ENCODE measurements at places on chromosomes 12 and 14.

GRCh38 chr14:61034416-61035120 is 53.5 kb downstream of the SLC38A6 start:
- DNase-seq: peak; percentile 5

GRCh38 chr14:87830443-87831096 is 162.4 kb downstream of the GALC start:
- DNase-seq: no peak

- DNase-seq: no peak
These were observed 440.8 kb downstream of the NRXN3 start for GRCh38 chr14:78610994-78611393.

DNA sequence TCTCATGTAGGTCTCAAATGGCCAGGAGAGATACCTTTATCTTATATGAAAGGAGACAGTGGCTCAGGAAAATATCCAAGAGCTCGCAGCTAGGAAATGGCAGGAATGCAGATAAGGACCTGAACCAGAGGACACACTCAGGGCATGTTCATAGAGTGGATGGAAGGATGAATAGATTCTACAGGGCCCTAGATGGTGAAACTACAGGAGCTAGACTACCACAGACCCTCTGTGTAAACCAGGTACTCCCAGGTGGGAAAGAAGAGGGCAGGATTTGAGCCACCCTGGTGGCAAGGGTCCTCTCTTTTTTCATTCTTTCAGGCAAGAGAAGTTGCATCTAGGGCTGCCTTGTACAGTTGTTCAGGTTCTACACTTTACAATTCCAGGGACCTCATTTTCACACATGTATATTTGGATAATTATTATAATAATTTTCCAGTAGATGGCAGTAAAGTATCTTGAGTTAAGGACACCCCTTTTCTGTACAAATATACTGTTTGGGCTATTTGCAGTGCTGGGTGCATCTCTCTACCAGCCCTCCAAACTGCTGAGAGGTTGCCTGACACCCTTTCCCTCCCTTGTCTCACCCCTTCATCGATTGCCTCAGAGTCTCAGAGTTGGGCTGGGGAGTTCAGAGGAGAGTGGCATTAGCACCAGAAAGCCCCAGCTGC is 10.5 kb upstream of the ZDHHC22 start:
- DNase-seq: peak; percentile 62

GRCh38 chr12:45909041-45909713 is 81.2 kb downstream of the SCAF11 start:
- no peak for DNase-seq

- DNase-seq: no peak
These were observed 297.7 kb upstream of the CLEC14A start for GRCh38 chr14:38553586-38553985.

DNA sequence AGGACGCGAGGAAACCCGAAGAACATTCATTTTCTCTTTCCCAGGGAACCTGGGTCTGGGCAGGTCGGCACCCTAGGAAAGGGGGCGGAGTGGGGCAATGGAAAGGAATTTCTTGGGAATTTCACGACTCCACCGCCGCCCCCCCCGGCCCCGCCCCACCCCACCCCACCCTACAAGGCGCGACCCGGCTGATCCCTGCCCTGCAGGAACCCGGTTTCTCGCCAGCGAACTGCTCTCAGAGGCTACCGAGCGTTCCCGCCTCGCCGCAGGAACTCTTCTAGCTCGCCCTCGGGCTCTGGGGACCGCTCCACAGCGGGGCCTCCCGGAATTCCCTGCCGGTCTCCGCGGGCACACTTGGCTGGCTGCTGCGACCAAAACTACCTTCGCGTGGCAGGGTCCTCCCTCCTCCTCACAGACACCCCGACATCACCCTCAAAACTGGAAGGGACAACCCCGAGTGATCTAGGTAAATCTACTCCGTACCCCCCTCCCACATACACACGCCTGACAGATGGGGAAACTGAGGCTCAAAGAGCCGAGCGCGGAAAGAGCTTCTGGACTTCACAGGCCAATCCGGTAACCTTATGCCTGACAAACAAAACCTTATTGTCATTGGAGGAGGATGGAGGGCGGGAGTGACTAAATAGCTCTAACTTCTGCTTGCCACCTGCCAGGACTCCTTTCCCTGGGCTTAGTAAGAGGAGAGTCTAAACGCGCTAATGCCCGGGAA is 785 bp upstream of the ACTN1 start:
- DNase-seq: peak; percentile 38

- DNase-seq: no peak
These were observed 170.0 kb upstream of the SLC16A7 start for GRCh38 chr12:59425798-59426197.

- DNase-seq: no peak
These were observed 129.3 kb upstream of the FLRT2 start for GRCh38 chr14:85400678-85401077.

DNA sequence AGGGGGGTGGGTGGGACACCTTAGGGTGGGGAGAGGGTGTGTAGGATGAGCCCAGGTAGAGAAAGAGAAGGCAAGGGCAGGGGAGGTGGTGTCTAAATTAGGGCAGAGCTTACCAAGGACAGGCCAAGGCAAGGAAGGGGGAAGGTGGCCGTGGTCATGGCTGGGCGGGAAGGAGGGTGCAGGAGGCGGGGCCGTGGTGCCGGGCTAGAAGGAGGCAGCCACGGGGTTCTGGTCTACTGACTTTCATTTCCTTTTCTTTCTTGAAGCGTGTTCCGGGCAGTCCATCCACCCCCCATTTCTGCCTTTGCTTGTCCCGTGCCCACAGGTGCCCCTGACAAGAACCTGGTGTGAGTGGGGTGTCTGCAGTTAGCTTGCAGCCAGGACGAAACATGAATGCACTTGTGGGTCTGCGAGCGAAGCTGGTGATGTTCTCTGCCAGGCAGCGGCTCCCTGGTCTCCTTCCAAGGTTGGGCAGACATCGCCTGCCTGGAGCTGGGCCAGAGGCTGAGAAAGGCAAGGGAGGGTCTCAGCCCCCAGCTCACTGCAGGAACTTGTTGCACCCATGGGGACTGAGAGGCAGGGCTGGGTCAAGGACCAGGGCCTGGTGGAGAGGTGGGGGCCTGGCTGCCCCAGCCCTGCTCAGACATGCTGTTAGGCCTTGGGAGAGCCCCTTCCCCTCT is 58.2 kb downstream of the KIF26A start:
- no peak for DNase-seq

DNA sequence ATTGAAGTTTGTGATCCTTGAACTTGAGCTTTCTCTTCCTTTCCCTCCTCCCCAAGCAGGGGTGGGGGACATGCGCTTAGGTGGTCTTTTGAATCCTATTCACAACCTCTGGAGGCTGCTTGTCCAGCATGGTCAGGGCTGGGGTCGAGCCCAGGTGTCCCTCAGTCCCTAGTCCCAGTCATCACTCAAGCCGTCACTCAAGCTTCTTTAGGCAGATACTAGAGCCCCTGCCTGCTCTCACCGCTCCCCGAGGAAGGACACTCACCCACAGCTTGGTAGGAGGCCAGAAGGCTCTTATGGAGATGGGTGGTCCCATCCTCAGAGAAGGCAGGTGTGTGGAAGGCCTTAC is 532 bp upstream of the C1RL start:
- no peak for DNase-seq

GRCh38 chr14:59333668-59334067 is 131.5 kb downstream of the GPR135 start:
- no peak for DNase-seq

GRCh38 chr14:68986926-68987652 is 8.0 kb upstream of the ACTN1 start:
- no peak for DNase-seq

DNA sequence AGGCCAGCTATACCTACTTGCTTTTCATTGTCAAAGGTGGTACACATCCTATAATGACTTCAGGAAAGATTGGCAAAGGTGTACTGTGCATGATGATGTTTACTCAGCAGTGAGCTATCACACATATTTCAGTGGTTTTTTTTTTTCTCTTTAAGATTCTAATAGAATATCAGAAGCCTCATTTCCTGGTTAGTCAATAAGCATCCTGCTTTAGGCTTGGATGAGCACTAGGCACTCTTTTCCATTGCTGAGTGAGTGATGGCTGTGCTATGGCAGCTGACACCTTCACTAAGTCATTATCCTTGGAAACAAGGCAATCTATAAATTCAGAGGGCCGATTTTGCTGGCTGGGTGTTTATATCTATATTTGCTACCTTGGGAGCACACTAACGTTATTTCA is 161.1 kb upstream of the RASSF8 start:
- no peak for DNase-seq

- DNase-seq: no peak
These were observed 339.0 kb downstream of the RMST start for GRCh38 chr12:97801471-97802059.

DNA sequence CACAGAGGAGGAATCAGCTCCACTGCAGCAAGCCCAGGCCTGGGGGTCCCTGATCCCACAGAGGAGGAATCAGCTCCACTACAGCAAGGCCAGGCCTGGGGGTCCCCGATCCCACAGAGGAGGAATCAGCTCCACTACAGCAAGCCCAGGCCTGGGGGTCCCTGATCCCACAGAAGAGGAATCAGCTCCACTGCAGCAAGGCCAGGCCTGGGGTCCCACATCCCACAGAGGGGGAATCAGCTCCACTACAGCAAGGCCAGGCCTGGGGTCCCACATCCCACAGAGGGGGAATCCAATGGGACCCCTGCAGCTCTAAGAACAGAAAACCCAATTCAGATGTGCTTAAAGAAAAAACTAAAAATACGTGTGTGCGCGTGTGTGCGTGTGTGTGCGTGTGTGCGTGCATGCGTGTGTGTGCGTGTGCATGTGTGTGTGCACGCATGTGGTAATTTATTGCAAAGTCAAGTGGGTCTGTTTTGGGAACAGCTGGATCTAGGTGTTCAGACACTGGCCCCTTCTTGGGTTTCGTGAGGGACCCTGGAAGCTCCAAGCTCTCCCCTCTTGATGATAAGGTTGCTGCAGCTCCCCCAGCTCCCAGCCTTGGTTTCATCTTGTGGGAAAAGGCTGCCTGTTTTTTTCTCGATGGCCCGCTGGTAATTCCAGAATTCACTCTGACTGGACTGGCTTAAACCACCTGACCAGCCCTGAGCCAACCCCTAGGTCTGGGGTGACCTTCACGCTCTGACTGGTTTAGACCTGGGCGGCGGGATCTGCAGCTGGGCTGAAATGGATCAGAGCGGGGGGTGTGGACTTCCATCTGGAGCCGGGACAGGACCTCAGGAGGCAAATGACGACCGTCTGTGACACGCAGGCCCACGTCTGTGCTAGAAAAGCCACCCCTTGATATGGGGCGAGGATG is 47.1 kb downstream of the GALNT9 start:
- DNase-seq: no peak

DNA sequence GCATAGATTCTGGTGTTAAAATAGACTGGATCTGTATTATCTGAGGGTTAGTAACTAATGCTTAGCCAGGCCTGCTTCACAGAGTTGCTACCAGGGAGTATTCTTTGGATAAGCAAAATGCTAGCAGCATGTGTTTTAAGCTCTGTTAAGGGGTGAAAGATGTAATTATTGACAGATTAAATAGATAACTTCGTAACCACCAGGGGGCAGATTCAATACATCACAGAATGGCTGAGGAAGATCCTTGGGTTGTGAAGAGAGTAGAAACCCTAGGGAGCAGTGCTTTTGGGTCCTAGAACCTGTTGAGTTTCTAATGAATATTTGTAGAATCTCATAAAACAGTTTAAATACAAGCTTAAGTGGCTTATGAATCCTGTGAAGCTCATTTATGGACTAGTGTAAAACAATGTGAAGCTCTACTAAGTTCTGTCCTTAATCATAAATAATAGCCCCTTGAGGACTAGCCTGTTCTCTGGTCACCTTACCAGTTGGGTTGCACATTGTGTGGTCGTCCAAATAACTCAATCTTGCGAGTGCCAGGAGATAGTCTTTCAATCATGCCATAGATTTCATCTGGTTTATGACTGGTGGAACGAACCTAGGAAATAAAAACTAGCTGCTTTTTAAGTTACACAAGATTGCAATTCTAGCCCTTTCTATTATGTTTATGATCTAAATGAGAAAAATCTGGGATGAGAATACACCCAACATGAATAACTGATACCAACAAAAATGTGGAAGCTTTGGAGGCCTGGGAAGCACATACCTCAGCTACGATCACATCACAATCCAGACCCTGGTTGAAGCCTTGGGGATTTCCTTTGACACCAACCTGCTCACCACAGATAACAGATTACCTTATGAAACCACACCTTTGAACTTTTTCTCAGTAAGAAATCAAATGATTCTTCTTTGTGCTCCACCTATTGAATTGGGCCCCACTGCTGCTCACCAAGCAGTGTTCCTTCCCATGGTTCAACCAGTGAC is 12.3 kb downstream of the METTL3 start:
- peak; percentile 32 for DNase-seq

- DNase-seq: no peak
These were observed 41.5 kb downstream of the KIF21A start for GRCh38 chr12:39401459-39401858.

DNA sequence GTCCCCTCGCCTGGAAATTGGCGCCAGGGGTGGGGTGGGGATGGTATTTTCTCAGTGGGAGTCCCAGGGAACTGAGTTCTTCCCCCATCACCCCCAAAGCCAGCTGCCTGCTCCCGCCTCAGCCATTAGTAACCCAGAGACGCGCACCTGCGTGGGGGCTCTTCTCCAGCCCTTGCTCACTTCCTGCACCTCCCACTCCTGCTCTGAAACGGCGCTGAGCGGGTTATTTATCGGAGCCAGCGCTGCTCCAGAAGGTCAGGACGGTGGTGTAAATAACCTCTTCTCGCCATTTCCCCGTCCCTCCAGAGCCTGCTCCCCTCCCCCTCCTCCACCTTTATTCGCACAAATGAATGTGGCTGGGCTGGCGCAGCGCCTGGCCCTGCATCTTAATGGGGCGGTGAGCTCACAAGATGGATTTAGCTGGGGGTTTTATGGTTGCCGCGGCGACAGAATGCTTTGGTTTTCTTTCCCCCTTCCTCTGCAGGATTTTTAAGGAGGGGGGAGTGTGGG is 12.2 kb downstream of the GPR84 start:
- no peak for DNase-seq

DNA sequence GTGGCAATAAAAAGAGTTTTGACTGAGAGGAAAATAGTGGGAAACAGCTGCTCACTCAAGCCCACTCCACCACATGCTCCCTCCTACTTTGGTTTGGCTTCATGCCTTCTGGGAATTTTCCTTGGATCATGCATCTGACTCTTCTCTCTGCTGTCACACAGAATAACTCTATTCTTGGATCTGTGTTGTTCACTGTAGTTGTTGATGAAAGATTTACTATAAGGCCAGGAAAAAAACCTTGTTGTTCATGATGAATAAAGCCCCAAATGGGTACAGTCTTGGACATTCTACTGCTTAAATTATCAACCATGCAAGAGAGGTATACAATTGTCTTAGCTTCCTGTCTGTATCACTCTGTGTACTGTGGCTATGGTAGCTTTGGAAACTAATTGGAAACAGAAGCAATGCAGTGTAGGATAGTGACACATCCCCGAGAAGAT is 70.5 kb downstream of the TMX1 start:
- DNase-seq: no peak

- no peak for DNase-seq
These were observed 285.7 kb downstream of the RMST start for GRCh38 chr12:97748298-97748697.

All from GM20000 (cell line).